Activated CD8-positive, alpha-beta memory T cell treated with anti-CD3 and anti-CD28 coated beads for 4 hours (primary cell): ENCODE measurements at places on chromosomes 11 and 22.

GRCh38 chr22:49123621-49124192, 704.0 kb downstream of the BRD1 start:
- no peak for DNase-seq

GRCh38 chr11:112555491-112556364, 295.1 kb upstream of the PLET1 start:
- DNase-seq: peak; percentile 24

- DNase-seq: no peak
Measured at GRCh38 chr22:46449116-46449691, 88.2 kb downstream of the CELSR1 start.

DNA sequence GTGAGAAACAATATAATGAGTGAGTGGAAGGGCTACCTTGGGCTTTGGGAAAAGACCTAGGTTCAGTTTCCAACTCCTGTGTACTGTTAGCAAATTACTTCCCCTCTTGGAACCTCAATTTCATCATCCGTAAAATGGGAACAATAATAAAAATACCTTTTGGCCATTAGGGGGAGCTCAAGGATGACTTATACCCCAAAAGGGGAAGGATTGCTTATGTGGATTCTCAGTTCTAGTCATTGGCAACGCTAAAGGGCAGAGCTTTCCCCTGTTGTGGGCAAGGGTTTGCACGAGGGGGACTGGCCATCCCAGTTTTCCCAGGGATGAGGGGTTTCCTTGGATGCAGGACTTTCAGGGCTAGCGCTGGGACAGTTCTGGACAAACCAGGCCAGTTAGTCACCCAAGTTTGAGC, 3.1 kb upstream of the COMMD9 start:
- DNase-seq: no peak

- no peak for DNase-seq
Measured at GRCh38 chr11:36394926-36395325, 98.8 kb downstream of the PRR5L start.

- DNase-seq: no peak
Measured at GRCh38 chr11:77345621-77346020, 44.1 kb upstream of the GDPD4 start.

DNA sequence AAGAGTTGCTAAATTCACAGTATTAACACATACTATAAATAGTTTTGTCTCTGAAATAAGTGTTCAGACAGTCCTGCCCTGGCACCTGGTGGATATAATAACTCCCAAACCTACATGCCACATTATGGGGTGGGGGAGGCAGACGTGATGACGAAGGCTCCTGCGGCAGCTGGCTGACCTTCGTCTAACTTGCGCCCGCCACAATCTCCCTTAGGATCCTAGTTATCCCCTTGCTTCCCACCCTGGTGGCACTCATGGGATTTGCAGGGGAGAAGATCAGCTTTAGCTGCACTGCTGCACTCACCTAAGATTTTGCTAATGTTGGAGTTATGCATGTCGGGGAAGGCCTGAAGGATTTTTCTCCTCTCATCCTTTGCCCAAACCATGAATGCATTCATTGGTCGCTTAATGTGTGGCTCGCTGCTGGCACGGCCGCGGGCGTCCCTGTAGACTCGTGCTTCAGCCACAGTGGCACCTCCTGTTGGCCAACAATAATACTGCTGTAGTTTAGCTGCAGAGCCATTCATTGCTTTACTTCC, 367.6 kb downstream of the SOX6 start:
- DNase-seq: no peak

DNA sequence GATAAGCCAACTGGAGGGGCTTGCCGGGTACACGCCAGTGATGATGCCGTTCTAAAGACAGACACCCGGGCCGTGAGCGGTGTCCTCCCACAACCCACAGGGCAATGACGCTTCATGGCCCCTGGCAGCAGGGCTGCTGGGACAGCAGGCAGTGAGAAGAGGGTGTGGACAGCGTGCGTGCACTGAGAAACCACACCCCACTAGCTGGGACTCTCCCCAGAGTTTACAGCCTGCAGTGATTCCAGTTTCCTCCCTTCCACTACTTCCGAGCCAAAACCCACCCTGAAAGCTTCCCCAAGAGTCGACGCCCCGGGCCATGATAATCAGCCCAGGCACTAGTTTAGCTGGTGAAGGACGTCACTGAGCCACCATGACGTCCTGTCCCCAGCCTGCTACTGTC, 29.2 kb downstream of the CPT1A start:
- DNase-seq: no peak
